ENCODE measurements at places on chromosomes 2 and 18.

GRCh38 chr18:7950380-7951136, 383.4 kb downstream of the PTPRM start:
- no peak for DNase-seq

GRCh38 chr2:39632876-39633275, 32.8 kb upstream of the TMEM178A start:
- DNase-seq: no peak

GRCh38 chr2:61018318-61018755, 282 bp upstream of the PUS10 start:
- no peak for DNase-seq

DNA sequence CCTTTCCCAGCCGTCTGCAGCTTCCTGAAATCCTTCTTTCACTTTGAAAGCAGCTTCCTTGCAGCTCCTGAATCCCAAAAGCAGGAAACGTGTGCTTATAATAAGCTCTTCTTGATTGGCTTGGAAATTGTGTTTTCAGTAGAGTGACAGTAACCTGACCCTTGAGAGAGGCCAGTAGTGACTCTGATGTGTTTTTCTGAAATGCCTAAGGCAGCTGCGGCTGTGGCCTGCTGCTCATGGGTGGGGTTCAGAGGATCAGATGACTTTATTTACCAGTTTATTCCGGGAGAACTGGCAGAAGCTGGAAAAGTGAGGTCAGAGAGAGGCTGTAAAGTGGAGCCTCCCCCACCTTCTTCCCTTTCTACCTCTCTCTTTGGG, 31.9 kb upstream of the RPIA start:
- no peak for DNase-seq

- no peak for DNase-seq
Observed at GRCh38 chr18:48784656-48785055, 166.1 kb downstream of the SMAD7 start.

DNA sequence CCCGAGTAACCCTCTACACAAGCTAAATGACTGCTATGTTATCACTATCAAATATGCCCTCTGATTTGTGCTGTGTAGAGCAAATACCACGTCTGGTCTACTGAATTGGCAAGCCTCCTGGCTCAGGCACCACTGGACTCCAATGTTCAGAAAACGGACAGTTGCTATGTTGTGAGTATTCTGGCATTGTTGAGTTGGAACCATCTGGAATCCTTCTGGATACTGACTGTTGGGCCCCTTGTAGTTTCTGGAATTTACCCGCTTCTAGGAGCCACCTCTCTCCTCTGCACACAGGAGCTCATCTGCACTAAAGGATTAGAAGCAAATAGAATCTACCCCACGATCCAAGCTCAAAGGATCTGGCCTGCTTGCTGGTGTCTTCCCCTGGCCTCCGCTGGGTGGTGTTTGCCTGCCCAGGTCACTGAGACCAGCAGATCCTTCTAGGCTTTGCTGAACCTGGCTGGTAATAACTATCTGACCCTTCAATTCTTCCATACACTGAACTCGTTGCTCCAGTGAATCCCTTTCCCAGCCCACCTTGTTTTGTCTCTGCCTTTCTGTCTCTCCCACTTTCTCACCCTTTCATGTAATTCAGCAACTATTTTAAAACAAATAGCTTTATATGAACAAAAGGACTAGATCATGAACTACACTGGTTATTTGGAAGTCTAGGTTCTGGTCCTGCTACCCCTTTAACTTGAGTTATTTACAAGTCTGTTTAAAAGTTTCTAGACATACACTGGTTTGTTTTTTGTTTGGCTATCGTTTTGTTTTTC, 2.1 kb upstream of the HAAO start:
- DNase-seq: no peak

DNA sequence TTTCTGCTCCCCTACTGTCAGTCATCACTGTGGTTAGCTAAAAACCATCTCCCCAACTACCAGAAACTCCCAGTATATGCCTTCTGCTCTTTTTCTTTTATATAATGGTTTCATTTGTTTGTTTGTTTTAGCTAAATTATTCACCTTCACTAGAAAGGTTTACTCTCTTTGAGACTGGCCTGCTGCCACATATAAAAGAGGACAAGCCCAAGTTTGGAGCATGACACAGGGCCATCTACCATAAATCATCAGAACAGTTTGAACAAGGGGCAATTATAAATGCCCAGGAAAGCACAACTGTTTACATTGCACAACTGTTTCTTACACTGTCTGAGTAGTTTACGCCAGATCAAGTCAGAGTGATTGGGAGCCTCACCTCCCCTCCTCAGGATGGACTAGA, 471.0 kb upstream of the PIK3C3 start:
- DNase-seq: no peak

GRCh38 chr2:173997269-173997668, 32.1 kb upstream of the SP3 start:
- no peak for DNase-seq

- DNase-seq: no peak
Observed at GRCh38 chr2:202592566-202592965, 42.2 kb upstream of the FAM117B start.

- DNase-seq: no peak
Observed at GRCh38 chr18:67525328-67526099, 9.0 kb upstream of the DSEL start.

DNA sequence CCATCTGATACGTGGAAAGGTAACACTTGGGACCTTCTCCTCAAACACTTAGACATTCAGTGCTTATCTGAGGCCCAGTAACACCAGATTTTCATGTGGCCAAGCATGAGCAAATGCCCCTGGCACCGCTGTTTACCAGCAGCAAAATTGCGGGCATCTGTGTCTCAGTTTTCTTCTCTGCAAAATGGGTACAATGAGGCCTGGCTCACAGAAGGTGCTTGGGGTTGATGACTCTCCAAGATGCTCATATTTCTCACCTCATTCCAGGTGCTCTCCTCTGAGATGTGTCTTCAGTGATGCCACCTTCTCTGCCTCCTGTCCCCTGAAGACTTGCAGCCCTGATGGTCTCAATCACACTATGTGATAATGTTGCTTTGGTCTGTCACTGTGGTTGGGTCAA, 321.7 kb downstream of the TSN start:
- DNase-seq: no peak

DNA sequence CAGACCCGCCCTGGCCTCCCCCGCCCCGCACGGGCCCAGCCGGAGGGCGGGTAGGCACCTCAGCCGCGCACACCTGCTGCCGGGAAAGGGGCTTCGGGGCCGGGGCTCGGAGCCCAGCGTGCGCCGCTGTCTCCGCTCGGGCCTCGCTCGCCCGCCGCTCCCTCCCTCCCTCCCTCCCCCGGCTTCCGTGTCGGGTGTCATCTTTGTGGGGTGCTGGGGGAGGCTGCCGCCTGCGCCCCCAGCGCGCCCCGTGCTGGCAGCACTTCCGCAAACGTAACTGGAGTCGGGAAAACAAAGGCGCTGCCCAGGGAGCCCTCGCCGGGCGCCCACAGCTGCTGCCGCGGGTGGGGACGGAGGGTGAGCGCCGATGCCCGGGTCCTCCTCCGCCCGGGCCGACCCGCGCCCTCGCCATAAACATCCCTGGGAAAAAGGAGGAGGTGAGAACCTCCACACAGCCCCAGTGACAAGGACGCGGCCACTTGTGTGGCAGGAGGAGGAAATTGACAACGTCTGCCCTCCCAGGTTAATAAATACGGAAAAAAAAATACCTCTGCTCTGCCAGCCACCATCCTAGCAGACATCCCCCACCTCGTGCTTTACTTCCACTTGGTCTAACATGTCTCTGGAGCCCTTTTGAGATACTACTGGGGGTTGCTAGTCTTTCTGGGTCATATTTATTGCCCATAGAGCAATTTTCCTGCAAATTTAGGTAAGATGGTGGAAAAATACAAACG, 550 bp downstream of the MFSD6 start:
- DNase-seq: peak; percentile 71

GRCh38 chr18:8756571-8756970, 51.2 kb downstream of the MTCL1 start:
- DNase-seq: no peak

DNA sequence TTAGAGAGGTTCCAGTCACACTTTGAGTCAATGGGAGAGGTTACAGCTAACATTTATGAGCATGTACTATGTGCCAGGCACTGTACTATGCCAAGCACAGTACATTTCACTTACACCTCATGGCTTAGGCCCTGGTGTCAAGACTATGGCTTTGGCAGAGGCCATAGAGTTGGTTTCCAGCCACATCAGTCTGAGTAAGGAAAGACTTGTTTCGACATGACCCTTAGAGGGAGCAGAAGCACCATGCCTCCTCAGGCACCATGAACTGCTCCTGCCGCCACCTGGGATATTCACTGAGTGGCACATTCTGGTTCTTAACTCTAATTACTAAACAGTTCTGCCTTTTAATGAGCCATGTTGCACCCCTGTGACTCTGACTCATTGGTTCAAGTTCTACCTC, 12.7 kb downstream of the DGUOK start:
- DNase-seq: no peak

- DNase-seq: no peak
Observed at GRCh38 chr2:56713161-56713676, 529.4 kb downstream of the CCDC85A start.

GRCh38 chr18:10499230-10499629, 26.6 kb upstream of the NAPG start:
- no peak for DNase-seq

- DNase-seq: no peak
Observed at GRCh38 chr2:60438653-60439052, 114.8 kb downstream of the BCL11A start.

DNA sequence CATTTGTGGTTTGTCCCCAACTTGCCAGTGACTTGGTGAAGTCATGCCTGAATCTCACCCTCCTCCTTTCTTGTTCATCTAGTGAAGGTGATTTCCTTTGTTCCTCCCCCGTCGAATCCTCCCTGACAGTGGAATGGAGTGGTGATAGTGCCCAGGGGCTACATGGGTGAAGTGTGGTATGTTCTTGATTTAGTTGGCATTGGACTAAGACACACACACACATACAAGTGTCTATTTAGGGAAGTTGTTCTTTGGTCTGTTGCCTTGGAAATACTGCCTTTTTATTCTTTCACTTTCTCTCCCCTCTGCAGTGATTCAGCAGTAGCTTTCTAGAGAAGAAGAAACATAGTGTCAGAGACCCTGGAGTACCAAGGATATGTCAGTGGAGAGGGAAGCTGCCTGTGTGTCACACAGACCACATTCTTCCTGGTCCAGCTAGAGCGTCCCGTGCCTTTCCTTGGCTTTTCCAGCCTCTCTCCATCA, 10.9 kb downstream of the INPP4A start:
- no peak for DNase-seq

- DNase-seq: no peak
Observed at GRCh38 chr2:39649511-39649910, 16.2 kb upstream of the TMEM178A start.

DNA sequence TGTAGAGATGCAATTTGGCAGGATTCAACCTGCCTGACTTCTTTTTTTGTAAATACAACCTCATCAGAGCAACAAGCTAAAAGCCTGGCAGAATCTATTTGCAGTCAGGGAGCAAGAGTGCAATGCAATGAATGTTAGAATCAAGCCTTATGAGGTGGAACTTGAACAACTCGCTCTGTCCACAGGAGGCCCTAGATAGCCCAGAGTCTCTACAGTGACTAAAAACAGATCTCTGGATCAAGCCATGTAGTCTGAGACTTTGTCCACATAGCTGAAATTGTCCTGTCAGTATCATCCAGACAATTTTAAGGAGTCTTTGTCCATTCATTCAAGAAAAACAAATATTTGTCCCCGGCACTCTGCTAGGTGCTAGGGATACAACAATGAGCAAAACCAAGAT, 32.0 kb upstream of the CDK5R2 start:
- DNase-seq: no peak

DNA sequence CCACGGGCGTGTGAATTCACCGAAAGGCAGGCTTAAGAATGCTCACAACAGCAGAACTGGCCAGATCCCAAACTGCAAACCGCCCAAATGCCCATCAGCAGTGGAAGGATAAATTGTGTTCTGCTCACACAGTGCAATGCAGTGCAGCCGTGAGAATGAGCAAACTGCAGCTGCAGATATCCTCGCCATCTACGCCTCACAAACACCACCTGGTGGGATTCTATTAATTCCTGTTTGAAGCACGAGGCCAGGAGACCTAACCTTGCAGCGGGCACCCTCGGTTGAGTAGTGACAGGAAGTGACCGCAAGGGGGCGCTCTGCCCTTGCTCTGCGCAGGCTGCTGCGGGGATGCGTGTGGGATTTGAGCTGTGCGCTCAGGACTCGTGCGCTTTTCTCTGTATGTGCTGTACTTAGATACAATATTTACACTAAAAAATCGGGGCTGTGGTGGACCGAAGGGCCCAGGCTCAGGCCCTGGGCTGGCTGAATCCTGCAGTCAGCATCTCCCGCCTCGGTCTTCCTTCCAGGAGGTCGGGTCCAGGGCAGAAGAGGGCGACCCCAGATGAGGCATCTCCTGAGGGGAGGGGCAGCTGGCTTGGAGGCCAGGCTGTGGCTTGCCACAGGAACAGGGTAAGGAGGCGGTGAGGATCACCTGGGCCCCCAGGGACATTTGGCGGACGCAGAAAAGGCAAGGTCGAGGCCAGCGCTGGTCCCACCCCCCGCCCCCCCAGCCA, 19.8 kb upstream of the PDIA6 start:
- DNase-seq: peak; percentile 82

GRCh38 chr18:49444581-49444980, 15.9 kb downstream of the DYM start:
- no peak for DNase-seq

GRCh38 chr2:24731040-24731439, 62.2 kb downstream of the PTRHD1 start:
- no peak for DNase-seq

DNA sequence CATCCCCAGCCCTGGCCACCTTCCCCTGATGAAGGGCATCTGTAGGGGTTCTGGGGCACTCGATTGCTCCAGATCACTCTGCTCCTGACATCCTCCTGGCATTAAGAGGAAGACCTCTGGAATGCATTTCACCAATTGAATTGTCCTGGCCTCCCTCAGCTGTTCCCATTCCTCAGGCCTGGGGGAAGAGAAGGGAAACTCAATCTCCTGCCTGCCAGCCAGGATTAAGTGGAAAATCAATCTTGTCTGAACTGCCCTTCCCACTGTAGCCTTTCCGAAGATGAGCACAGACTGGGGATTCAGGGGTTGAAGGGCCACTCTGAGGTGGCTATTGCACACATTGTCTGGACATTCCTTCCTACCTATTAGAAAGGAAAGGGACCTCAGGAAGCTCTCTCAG, 99.8 kb downstream of the ALK start:
- no peak for DNase-seq

GRCh38 chr2:234514873-234515638, 18.2 kb upstream of the ARL4C start:
- no peak for DNase-seq

DNA sequence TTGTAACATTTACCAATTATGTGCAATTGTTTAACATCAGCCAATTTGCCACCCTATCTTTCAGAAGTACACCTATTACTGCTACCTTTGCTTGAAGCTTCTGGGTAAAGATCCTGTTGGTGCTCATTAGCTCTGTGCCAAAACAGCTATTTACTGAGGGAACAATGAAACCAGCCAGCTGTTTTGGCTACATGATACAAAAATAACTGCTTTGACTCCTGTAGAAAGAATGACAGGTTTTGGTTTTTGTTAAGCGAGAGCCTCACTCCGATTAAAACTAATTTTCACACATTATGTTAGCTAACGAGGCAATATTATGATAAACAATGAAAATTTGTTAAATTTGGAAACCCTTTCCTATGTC, 907.0 kb downstream of the EPHA4 start:
- DNase-seq: no peak

GRCh38 chr2:108305901-108306300, 17.2 kb downstream of the SULT1C2 start:
- DNase-seq: no peak

GRCh38 chr2:12763486-12763885, 46.8 kb downstream of the TRIB2 start:
- DNase-seq: no peak

Measured in T-helper 9 cell (primary cell).